ENCODE measurements at places on chromosomes 12 and 14.

DNA sequence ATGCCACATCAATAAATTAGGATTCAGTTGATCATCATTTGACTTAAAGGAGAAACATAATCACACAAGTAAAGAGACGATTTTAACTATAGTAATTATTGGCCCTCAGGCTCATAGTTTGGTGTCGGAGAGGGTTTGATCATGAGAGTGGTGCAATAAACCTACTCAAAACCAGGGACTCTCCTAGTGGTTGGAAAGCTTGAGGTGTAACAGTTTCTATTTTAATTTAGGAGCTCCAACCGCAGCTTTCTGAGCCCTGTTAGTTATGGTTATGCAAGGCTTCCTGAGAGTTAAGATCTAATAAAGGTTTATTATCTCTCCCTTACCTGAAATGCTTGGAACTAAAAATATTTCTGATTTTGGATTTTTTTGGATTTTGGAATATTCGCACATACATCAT is 36.4 kb downstream of the TMTC2 start:
- no peak for DNase-seq

- no peak for DNase-seq
These were observed 16.6 kb upstream of the JDP2 start for GRCh38 chr14:75411214-75411540.

DNA sequence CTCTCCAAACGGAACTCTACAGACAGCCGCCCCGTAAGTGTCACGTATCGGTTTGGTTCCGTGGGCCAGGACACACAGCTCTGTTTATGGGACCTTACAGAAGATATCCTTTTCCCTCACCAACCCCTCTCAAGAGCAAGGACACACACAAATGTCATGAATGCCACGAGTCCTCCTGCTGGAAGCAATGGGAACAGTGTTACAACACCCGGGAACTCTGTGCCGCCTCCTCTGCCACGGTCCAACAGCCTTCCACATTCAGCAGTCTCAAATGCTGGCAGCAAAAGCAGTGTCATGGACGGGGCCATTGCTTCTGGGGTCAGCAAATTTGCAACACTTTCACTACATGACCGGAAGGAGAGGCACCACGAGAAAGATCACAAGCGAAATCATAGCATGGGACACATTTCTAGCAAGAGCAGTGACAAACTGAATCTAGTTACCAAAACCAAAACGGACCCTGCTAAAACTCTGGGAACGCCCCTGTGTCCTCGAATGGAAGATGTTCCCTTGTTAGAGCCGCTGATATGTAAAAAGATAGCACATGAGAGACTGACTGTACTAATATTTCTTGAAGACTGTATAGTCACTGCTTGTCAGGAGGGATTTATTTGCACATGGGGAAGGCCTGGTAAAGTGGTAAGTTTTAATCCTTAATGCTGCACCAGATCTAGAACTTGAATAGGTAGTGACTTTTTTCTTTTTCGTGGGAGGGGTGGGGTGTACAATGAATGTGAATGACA is 69.7 kb downstream of the WDR20 start:
- no peak for DNase-seq

- peak; percentile 48 for DNase-seq
These were observed 412.3 kb downstream of the RPS29 start for GRCh38 chr14:49173765-49174373.

GRCh38 chr14:80264702-80265101 is 53.4 kb upstream of the DIO2 start:
- DNase-seq = no peak
